Upper lobe of left lung (tissue), 6 donors: ENCODE measurements at places on chromosomes 12 and 14.

- no peak for DNase-seq
These were observed 17.3 kb upstream of the TMPRSS12 start for GRCh38 chr12:50825372-50825838.

GRCh38 chr14:99136047-99136400 lies 136.0 kb downstream of the BCL11B start:
- DNase-seq = no peak

GRCh38 chr14:93395231-93395630 lies 35.5 kb upstream of the UNC79 start:
- no peak for DNase-seq

DNA sequence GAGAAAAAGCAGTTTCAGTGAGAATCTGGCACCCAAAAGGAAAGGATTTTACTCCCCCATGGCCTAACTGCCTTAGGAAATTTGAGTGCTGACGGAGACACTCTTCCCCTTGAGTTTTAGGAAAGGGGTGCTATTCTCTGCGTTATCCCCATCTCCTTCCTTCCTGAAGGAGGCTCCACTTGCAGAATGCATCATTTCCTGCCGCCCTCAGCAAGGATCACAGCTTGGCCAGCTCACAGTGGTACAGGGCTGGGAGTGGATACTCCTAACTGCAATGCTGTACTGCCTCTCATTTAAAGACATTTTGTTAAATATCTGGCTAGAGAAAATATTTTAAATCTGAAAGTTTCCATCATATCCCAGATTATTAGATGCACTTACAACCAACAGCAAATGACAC lies 33.0 kb downstream of the RDH12 start:
- no peak for DNase-seq
